ENCODE measurements at places on chromosomes 4 and X.
A peak's percentile ranks its signal among the peaks of the same experiment; 100 is the strongest.

GRCh38 chrX:70421618-70422017 lies 1.5 kb upstream of the GDPD2 start:
- DNase-seq = no peak

- no peak for DNase-seq
Observed at GRCh38 chrX:107552930-107553329, 75.4 kb upstream of the PRPS1 start.

GRCh38 chr4:151948351-151949016 lies 187.7 kb upstream of the GATB start:
- no peak for DNase-seq

- DNase-seq = no peak
Observed at GRCh38 chr4:120043828-120044227, 22.8 kb downstream of the MAD2L1 start.

- no peak for DNase-seq
Observed at GRCh38 chrX:65925005-65925404, 114.9 kb downstream of the VSIG4 start.

DNA sequence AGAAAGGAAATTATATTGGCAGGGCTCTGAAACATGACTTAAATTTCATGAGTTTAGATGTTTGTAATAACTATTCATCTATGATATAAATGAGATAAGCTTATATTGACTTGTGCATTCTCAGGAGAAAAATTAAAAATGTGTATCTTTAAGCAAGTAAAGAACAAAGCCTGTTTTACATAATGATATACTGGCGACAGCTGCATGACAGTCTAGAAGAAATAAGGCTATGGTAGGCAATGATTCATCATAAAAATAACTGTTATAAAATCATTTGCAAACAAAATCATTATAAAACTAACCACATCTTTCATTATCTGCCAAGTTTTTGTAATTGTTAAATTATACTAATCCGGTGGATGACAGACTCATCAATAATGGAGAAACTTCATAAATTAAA lies 188.1 kb downstream of the ADAM29 start:
- DNase-seq = no peak

DNA sequence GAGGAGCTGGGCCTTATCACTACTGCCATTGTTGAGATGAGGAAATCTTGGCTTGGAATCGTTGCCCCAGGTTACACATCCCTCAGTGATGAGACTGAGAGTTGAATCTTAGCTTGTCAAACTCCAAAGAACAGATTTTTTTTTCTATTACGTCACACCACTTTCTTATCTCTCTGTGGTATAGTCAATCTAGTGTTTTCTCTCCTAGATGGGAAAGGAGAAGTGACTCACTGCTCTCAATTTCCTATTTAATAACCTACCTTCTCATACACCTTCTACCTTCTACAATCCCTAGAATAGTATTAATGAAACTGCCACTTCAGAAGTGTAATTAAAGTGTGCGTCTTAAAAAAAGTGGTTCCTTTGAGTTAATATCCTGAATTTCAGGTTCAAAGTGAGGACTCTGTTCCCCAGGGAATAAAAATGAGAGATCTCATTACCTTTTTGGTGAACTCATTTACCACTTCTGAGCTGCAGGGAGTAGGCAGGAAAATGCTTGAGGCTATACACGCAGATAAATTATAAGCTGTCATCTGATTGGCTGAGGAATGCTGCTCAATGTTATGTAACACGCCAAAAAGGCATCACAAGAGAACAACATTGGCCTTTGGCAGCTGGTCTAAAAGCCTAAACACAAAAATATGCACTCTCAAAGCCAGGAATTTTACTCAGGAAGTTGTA lies 59.3 kb downstream of the MAD2L1 start:
- DNase-seq = no peak

GRCh38 chr4:123940604-123941003 lies 544.0 kb downstream of the SPRY1 start:
- no peak for DNase-seq

DNA sequence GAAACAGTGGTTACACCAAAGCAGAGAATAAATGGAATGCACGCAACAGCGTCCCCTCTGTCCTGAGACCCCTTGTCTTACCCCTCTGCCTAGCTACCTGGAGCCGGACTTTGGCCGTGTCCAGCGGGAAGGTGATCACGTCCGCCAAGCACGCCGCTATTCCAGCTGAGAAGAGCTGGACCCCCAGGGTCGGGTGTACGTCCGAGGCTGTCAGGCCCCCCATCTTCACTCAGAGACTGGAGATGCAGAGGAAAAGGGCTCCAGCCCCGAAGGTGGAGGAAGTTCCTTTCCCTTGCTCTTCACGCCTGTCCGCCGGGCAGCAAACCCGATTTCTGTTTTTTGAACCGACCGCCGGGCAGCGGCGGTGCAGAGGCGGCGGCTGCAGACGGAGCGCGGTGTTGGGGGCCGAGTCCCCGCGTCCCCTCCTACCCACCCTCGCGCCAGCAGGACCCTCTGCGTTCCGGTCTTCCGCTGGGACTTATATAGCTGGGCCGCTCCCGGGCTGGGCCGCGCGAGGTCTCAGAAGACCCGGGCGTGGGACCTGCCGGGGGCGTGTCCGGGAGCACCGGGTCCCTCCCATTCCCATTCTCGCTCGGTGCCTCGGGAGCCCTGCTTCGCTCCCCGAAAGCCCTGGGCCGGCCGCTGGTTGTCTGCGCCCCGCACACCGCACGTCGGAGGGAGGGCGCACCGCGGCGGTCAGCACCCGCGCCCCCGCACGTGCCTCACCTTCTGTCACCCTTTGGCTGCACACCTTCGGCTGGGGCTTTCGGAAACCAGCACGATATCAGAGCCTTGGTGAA lies at the start of gene UCP1:
Gene UCP1, minus strand, starts transcription at position 455 of the 800 bp plus-strand sequence. Its CDS starts 232 bp downstream, at position 223.
- no peak for DNase-seq

DNA sequence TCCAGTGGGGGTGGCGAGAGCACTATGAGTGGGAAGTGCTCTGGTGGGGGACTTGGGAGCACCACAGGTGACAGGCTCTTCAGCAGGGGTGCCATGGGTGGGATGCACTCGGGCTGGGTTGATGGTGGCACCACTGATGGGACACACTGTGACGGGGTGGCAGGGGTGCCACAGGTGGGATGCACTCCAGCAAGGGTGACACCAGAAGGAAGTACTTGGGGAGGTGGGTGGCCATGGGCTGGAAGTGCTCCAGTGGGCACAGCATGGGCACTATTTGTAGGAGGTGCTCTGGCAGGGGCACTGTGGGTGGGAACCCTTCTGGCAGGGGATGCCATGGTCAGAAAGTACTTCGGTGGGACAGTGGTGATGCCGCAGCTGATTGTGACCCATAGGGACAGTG lies 346.6 kb downstream of the CFAP47 start:
- DNase-seq = no peak

DNA sequence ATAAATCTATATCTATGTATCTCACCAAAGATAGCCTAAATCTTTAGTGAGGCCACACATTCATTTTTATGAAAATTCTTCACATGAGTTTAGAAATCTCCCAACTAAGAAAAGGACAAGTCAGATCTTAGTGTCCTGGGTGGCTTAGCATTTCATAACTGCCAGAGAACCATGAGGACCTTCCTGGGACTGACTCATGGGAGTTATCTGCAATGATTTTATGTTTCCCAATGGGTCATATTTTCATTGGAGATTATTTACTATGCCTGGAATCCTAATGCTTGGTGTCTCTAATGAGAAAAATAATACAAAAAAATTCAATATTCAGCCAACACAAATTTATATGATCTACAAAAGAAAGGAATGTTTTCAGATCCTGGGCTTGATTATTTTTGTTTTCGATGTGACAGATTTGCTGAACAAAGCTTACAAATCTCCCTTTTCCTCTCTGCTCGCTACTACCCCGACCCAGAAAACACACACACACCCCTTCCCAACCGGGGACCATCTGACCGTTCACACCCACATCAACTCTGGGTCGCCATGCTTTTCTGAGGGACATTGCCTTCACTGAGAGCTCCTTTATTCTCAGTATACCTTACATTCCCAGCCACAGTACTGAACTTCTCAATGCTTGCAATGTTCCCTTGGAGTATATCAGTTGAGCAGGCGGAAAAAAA lies 40.1 kb downstream of the SORBS2 start:
- no peak for DNase-seq

- DNase-seq = no peak
Observed at GRCh38 chr4:92809381-92809780, 505.6 kb downstream of the GRID2 start.

- no peak for DNase-seq
Observed at GRCh38 chr4:151484396-151485102, 75.6 kb downstream of the FHIP1A start.

DNA sequence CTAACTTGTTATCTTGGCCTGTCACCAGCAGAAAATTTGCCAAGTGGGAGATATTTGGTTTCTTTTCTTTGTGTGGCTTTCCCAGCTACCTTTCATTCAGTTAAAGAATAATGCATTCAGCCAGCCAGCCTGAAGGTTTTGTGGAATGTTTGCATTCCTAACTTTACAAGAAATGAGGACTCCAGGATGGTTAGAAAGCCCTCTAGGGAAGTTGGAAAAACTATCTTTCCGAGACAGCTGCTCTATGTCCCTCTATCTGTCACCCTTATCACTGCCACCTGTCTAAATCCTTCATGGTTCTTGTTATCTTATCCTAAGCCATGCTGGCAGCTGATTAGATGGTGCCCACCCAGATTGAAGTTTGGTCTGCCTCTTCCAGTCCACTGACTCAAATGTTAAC lies 384.2 kb downstream of the SH3BGRL start:
- no peak for DNase-seq

DNA sequence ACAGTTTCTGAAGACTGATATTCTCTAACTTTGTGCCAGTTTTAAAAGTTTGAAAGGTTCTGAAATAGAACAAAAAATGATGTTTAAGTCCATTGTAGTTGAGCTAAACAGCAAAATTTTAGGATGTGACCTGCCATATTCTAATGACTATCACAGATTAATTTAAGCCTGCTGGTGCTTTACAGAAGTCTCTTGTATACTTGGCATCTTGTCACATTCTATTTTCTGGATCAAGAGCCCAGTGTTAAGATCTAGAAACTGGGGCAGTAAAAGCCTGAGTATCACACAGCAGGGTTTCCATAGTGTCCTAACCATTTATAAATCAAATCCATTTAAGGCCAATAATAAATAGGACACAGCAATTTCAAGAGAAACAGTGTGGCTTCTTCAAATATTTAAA lies 12.4 kb downstream of the FSTL5 start:
- no peak for DNase-seq

DNA sequence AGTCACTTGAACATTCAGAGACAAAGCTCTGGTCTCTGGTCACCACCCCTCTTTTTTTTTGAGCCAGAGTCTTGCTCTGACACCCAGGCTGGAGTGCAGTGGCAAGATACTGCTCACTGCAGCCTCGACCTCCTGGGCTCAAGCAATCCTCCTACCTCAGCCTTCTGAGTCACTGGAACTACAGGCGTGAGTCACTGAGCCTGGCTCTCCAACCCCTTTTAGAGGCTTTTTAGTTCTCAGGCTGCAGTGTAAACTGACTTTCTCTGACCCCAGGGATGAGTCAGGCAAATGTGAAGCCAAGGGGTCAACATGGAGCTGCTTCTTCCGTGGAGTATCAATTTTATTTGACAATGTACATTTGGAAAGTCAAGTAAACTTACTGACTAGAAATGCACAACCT lies 229.2 kb downstream of the PTTG2 start:
- DNase-seq = no peak

GRCh38 chrX:2263203-2263602 lies 237.6 kb downstream of the DHRSX start:
- no peak for DNase-seq

DNA sequence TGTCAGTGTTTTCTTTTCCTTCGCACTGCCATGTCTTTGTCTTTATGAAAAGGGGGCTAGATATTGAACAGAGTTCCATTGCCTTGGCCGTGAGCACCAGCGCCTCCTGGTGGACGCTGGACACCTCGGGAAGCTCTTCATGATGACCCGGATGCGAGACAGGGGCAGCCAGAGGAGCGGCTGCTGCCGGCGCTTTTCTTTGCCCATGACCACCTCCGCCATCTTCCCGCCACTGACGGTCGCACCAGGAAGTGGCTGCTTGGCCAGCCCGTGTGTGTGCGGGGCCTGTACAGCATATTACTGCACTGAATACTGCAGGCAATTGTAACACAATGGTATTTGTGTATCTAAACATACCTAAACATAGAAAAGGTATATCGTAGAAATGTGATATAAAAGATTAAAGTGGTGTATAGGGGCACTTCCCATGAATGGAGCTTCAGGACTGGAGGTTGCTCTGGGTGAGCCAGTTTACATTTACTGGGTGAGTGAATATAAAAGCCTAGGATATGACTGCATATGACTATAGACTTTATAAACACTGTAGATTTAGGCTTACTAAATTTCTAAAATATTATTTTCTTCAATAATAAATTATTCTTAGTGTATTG lies 15.8 kb upstream of the GRIA2 start:
- no peak for DNase-seq

DNA sequence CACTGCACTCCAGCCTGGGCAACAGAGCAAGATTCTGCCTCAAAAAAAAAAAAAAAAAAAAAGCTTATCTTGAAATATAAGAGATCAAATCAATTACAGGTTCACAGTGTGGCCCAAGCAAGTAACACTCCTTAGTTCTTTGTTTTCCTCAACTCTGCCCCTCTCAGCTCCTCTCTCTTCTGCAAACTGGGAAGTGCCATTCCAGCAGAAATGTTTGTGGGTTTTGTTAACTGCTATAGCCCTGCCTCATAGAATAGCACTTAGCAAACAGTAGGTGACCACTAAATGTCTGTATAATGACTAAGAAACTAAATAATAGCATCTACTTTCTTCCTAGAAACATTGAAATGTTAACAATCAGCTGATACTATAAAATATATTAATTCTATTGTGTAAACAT lies 160.0 kb upstream of the NAP1L5 start:
- no peak for DNase-seq

DNA sequence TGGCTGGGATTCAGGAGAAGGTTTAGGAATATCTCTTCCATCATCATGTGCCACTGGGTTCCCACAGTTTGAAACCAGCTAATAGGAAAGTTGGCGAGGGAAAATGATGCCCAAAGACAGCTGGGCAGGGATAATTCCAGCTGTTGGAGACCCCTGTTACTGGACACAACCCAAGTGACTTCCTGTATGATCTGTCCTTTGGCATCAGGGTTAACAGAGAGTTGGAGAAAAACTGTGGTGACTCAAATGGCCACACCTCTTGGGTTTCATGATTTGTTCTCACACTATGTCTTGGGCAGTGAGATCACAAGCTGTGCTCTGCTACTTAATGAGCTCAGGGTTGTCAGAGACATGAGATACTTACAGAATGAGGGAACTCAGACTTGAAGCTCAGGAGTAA lies 3.8 kb downstream of the FGF16 start:
- no peak for DNase-seq

- no peak for DNase-seq
Observed at GRCh38 chr4:151522866-151523519, 114.0 kb downstream of the FHIP1A start.

GRCh38 chr4:74018116-74018515 lies 19.6 kb upstream of the CXCL5 start:
- DNase-seq = no peak

GRCh38 chrX:107675823-107676555 lies 47.7 kb downstream of the PRPS1 start:
- peak; percentile 49 for DNase-seq

All from CD4-positive, alpha-beta T cell treated with Interleukin-12 subunit alpha and Interleukin-12 subunit beta, for 1 hour (primary cell).